Foreskin keratinocyte (primary cell): ENCODE measurements at places on chromosomes 3 and 15.
A peak's percentile ranks its signal among the peaks of the same experiment; 100 is the strongest.

- no peak for DNase-seq
Measured at GRCh38 chr3:172803489-172803888, 53.0 kb downstream of the ECT2 start.

DNA sequence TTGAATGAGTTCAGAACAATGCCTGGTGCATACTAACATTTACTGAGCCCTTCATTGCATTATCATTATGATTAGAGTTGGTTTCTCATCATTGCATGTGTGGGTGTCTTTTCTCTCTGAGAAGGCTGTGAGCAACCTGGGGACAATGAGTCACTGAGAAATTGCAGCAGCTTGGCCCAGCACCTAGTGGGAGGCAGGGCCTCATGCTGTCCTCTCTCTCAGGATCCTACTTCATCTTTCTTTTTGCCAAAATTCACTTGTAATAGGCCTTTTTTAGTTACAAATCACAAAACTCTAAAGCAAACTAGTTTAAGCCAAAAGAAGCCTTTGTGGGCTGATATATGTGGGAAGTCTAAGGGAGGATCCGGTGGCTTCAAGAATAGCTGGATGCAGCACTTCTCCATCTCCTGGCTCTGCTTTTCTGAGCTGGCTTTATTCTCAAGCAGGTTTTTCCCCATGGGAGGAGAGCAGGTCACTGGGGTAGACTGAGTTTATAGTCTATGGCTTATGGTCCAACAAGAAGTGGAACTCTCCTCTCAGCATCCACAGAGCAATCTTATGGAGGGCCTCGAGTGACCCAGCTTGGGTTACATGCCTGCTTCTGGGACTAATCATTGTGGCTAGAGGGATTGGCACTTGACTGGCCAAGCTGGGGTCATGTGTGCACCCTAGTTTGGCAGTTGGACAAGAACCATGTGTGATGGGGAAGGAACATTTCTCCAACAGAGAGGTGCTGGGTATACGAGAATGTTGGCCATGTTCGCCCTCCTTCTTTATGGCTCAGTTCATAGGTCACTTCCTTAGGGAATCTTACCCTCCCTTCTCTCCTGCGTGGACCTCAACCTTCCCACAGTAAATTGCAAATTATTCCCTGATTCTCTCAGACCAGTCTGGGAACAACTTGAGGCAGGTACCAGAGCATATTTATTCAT, 8.7 kb upstream of the CAMK1 start:
- DNase-seq = peak; percentile 34

DNA sequence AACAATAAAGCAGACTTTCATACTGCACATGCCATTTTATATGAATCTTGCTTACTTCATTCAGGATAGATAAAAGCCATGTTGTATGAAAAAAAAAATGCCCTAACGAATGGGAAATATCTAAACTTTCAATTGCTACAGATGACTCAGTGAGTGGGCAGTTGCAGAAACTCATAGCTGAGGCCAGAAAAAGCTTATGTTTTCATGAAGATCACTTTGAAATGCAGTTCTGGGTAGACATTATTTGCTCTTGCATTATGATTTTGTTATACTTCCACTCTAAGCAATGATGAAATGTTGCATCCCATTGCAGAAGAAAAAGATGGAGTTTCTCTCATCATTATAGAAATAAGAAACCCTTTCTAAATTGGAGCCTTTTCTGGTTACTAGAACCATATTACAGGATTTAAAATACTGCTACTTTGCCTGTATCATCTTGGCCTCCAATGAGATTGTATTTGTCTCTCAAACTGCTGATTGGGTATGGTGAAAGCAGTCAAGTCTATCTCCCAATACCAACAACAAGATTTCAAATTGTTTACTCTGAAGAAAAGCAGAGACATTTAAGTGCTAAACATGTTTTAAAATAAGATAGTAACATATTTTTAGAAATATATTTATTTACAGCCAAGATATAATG, 17.0 kb downstream of the PEAK1 start:
- no peak for DNase-seq

GRCh38 chr3:73389117-73389813, 235.5 kb downstream of the PDZRN3 start:
- peak; percentile 30 for DNase-seq

GRCh38 chr3:6921066-6921465, 60.2 kb downstream of the GRM7 start:
- no peak for DNase-seq
